ENCODE measurements at places on chromosomes 11 and 22. TPM values are rescaled to one million over a fixed set of nuclear protein-coding genes. Genes with fewer than 3 reads are reported as not detected.

The SCN4B gene
- total RNA-seq, result 0.44 TPM

The LTO1 gene
- 24.0 TPM for total RNA-seq

The MPPED1 gene
- not detected for total RNA-seq

The PAMR1 gene
- 141 TPM for total RNA-seq

The PCSK7 gene
- total RNA-seq, result 50.3 TPM

The C11orf86 gene
- not detected for total RNA-seq

The FBXO3 gene
- total RNA-seq, result 64.4 TPM

The DERL3 gene
- total RNA-seq, result 0.17 TPM

The PLAAT3 gene
- total RNA-seq, result 11.6 TPM

The WNT11 gene
- 0.50 TPM for total RNA-seq

The OR52H1 gene
- total RNA-seq, result 0.73 TPM

The TRIM21 gene
- 26.1 TPM for total RNA-seq

The IMMP1L gene
- 6.6 TPM for total RNA-seq

The HYLS1 gene
- 2.8 TPM for total RNA-seq

The OR8D4 gene
- total RNA-seq, result not detected

The FJX1 gene
- total RNA-seq, result 11.9 TPM

The KIAA1671 gene
- 0.17 TPM for total RNA-seq

The FOLR1 gene
- 0.33 TPM for total RNA-seq

The YAP1 gene
- total RNA-seq, result 268 TPM

The DENND5A gene
- 122 TPM for total RNA-seq

The SYT8 gene
- total RNA-seq, result not detected

The NOX4 gene
- total RNA-seq, result 1.0 TPM

The KCTD17 gene
- total RNA-seq, result 32.7 TPM

The OR2AG2 gene
- total RNA-seq, result 0.15 TPM

The IPO7 gene
- 102 TPM for total RNA-seq

The CARD16 gene
- total RNA-seq, result 15.3 TPM

The IFITM10 gene
- 0.58 TPM for total RNA-seq

The TMEM121B gene
- 0.15 TPM for total RNA-seq

The SCGB2A2 gene
- not detected for total RNA-seq

The LIF gene
- total RNA-seq, result 10.6 TPM

The OR51E2 gene
- total RNA-seq, result not detected

The RCOR2 gene
- total RNA-seq, result 8.8 TPM

The OR51I2 gene
- total RNA-seq, result not detected

The C22orf39 gene
- 12.7 TPM for total RNA-seq

The KCNJ1 gene
- under 0.01 TPM for total RNA-seq

The SIK2 gene
- 16.0 TPM for total RNA-seq

The AGBL2 gene
- 1.0 TPM for total RNA-seq
